ENCODE measurements at places on chromosomes 1 and 21.

- no peak for DNase-seq
Measured at GRCh38 chr1:165958306-165958705, 130.9 kb downstream of the UCK2 start.

DNA sequence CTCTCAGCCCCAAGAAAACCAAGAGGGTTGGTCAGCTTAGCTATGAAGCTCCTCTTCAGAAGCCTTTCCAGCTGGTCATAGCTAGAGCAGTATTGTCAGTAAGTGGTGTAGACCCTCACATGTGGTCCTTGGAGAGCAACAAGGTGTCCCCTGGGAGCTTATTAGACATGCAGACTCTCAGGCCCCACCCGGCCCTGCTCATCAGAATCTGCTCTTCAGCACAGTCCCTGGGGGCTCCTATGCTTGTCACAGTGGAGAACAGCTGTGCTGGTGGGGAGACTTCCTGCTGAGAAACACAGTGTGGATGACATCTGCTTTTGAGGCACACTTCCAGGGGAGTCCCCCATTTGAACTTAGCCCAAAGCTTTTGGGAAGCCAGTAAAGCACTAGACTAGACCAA is 21.9 kb upstream of the NEK2 start:
- peak; percentile 69 for DNase-seq

GRCh38 chr1:15337656-15338402 is 71.9 kb upstream of the EFHD2 start:
- no peak for DNase-seq

DNA sequence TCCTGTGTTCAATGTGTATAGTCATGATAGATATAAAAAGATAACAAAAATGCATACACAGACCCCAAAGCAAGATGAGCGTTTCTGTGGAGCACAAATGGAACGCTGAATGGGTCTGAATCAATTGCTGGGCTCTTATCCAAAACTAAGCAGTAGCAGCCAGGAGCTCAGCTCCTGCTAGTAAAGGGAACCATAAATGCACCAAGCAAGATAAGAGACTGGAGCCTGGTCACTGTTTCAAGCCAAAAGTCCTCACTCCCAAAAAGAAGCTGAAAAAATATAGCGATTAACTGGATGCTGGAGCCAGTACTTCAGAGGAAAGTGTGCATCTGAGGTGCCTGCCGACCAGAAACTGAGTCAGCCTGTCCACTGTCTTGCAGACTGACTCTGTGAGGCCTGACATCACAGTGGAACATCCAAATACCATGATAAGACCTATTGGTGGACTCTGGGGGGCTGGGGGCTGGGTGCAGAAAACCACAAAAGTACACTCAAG is 68.9 kb downstream of the LRRC8C start:
- no peak for DNase-seq

DNA sequence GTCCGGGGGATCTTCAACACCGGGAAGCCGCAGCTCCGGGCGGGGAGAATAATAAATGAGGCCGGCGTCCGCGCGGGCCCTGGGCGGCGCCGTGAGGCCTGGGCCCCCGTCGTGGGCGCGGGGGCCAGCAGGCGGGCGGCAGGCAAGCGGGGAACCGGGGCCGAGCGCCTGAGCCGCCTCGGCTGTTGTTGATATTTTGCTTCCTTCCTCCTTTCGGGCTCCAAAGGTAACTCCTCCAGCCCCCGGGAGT is at the start of gene MEF2D:
TSS of gene MEF2D (minus strand) at position 233 of the 250 bp plus-strand sequence. CDS start 17,483 bp downstream, outside the sequence.
- no peak for DNase-seq

DNA sequence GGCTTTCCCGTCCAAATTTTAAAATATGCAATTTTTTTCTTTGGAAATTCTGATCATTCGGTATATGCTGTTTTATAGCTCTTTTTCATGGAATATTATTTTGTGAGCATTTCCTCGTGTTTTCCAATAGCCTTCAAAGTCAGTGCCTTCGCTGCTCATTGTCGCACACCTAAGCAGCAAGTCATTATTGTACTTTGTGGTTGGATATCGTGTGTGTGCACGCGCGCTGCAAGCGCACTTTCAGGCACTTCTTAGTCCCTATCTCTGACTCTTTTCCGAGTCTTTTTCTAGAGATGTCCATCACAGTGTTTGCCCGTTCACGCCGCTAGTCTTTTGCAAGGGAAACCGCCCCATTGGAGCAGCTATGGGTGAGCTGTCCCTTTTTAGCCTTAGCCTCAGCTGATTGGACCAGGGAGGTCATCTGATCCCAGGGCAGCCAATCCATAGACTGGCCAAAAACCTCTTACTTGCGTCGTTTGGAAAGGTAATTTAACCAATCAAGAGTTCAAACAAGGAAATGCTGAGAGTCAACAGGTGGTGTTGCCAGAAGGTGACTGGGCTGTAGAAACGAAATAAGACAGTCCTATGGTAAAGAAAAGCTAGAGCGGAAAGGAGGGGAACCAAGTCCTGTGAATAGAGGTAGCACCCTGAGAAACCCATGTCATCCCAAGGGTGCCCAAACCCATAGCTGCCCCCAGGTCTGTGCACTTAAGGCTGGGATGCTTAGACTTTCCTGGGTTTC is 710 bp upstream of the HYI start:
- DNase-seq: peak; percentile 75

DNA sequence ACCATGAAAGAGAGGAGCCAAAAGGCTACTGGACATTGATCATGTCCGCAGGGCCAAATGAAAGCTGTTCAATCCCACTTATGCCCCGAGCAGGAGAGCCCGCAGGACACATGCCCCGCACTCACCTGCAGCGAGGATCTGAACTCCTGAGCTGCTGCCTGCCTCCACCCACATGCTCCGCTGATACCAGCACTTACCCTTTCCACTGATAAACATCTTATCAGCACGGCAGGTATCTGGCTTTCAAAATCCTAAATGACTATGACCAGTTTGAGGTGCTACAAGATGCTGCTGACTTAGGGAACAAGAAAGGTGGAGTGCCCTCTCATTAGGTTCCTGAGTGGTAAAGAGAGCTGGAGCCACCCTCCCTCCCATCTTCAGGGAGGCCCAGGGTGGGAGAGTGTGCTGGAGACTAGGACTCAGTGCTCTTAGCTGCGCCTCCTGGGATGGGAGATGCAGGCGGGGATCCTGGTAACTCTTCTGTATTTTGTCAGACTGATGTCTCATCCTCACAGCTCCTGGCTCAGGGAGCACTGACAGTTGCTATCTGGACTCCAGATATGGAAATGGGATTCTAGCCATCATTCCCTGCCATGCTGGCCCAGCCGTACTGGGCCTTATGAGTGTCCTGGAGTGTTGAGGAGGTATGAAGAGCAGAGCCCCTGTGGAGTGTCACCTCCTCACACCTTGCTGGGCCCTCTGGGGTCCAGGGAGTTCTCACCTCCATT is 86.4 kb upstream of the F3 start:
- DNase-seq: no peak

- DNase-seq: peak; percentile 59
Measured at GRCh38 chr1:28359592-28360239, 9.8 kb upstream of the PHACTR4 start.

GRCh38 chr1:239898062-239898730 is 193.5 kb upstream of the FMN2 start:
- peak; percentile 75 for DNase-seq

DNA sequence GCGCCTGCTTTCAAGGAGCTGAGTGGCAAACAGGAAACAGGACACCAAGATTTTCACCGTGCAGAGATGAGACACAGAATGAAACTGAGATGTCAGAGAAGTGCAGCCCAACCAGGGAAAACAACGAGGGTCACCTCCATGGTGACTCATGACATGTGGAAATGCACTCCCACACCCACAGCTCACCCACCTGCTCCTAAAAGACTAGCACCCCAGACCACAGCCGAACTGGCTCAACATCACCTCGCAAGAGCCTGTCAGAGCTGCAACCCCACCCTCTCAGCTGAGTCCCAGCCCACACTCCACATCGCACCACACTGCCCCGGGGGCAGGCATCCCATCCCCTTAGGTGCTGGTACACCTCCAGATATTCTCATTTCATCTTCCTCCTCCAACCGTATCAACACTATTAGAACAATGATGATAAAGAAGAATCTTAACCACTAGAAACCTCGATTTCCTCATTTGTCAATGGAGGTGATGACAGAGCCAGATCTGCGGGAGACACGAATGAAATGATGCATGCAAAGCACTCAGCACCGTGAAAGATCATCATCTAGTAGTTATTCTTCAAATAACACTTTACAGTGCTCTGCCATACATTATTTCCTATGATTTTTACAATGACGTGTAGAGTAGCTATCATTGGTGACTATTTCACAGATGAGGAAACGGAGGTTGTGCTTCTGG is 103.2 kb downstream of the DMRTB1 start:
- peak; percentile 66 for DNase-seq

DNA sequence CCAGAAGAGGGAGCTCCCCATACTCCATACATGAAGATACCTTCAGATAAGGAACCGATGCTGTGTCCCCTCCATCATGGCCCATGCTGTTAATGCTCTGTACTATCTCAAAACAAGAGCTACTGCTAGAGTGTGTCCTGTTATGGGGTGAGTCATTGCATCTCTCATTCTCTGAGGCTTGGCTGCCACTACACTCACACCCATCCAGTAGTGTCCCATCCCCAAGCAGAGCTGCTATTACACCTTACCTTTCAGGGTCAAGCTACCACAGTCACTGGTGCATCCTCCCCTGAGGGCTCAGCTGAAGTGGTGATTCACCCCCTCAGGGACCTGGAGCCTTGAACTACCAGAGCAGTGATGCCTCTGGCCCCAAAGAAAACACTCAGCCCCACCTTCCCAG is 198.5 kb downstream of the PLA2G4A start:
- no peak for DNase-seq

GRCh38 chr1:20476265-20477038 is 9.6 kb downstream of the CAMK2N1 start:
- no peak for DNase-seq

DNA sequence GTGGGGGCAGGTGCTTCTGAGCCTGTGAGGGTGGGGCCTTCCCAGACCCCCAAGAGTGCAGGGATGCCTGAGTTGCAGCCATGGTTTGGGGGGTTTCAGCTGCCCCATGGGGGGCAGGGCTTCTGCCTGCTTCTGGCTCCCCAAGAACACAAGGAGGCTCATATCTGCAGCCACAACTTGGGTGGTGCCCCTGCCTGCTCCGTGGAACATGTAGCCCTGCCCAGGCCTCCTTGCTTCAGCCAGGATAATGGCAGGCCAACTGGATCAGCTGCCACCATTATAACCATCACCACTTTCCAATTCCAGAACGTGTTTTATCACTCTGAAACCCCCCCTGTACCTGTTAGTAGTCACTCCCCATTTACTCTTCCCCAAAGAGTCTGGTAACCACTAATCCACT is 14.0 kb downstream of the ZBTB40 start:
- DNase-seq: no peak

GRCh38 chr1:179366093-179366800 is 476 bp downstream of the AXDND1 start:
- no peak for DNase-seq

GRCh38 chr1:65955503-65955902 is 162.8 kb downstream of the PDE4B start:
- DNase-seq: no peak

DNA sequence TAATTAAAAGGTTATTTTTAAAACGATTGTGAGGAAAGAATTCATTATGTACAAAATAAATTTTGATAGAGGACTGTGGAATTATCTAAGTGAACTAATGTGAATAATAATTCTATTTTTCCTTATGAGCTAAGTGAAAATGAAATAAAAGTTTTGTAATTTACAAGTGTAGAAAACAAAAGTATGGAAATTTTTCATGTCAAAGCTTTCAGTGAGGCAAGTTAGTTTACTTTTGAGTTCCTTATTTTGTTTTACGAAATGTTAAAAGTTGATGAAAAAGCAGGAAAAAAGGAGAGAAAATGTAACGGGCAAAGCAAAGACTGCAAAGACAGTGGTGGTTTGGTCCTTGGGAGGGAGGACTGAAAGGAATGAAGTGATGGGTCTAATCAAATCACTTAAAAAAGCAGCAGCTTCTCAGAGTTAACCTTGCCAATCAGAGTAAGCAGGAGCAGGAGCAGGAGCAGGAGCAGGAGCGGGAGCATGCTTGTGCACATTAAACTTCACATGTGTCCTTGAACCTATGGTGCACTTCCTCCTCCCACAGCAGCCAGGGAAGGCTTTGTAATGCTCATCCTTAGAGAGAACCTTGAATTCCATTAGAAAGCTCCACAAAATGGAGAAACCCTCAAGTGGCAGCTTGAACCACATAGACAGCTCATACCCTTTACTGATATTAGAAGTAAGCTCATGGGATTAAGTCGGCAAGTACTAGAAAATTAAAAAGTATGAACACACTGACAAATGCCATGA is 133.4 kb downstream of the LHX4 start:
- DNase-seq: no peak

GRCh38 chr21:36325373-36326010 is 5.5 kb downstream of the MORC3 start:
- no peak for DNase-seq

DNA sequence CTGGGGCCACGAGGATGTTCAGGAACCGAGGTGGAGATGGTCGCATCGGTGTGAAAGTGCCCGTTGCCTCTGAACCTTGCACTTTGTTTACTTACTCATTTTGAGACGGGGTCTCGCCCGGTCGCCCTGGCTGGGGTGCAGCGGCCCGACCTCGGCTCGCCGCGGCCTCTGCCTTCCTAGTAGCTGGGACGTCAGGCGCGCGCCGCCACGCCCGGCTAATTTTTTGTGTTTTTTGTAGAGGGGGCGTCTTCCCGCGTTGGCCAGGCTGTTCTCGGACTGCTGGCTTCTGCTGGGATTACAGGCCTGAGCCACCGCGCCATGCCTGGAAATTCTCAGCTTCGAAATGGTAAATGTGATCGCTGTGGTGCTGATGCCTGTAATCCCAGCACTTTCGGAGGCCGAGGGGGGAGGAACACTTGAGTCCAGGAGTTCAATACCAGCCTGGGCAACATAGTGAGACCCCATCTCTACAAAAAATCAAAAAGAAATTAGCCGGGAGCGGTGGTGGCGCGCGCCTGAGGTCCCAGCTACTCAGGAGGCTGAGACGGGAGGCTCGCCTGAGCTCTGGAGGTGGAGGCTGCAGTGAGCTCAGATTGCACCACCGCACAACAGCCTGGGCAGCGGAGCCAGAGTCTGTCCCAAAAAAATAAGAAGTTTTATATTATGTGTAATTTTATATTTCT is 684 bp upstream of the MRPL20 start:
- DNase-seq: no peak

- DNase-seq: no peak
Measured at GRCh38 chr1:168218658-168219057, 7.1 kb upstream of the SFT2D2 start.

DNA sequence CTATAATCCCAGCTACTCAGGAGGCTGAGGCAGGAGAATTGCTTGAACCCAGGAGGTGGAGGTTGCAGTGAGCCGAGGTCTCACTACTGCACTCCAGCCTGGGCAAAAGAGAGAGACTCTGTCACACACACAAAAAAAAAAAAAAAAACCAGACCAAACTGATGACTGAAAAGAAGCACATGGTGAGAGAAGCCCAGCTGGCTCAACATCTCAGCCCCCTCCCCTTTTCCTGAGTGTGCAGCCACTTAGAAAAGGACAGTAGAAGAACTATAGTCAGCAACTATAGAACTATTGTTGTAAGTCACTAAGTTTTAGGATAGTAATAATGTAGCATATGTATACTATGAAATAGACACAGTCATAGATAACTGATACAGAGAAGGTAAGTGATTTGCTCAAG is 87.2 kb upstream of the RALGPS2 start:
- no peak for DNase-seq

GRCh38 chr21:38144193-38144592 is 112.6 kb upstream of the KCNJ15 start:
- DNase-seq: no peak
